CD4-positive, alpha-beta T cell (primary cell): ENCODE measurements at places on chromosomes 7 and 10.

- DNase-seq: no peak
Observed at GRCh38 chr10:128241023-128241422, 114.8 kb upstream of the MKI67 start.

DNA sequence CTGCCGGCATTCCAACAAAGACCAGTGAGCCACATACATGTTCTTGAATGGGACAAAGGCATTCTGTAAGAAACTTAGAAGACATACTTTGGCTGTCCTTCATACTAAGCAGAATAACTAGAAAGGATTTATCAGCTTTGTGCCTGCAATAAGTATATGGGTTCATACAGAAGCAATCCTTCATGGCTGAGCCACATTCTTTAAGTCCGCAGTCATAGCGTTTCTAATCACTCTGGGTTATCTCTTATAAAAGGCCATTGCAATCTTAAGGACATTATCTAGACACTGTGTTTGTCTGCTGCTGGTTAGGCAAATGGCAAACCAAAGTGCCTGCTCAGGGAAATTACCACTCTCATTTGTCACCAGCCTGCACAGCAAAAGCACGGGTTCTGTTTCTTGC, 488.4 kb downstream of the ACTR3B start:
- no peak for DNase-seq

DNA sequence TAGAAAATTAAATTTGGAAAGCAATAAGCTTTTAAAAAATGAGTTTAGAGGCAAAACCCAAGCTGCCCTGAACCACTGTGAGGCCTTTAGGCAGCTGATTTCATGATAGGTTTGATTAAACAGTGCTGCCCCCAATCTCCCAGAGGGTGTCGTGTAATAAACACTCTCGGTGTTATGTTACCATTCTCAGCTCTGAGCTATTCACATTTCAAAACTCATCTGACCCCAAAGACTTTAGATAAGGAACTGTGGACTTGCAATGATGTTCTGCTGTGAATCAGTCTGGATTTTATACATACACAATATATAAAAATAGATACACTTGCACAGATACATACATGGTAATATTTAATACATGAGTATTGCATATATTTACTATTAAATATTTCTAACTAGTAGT, 120.4 kb downstream of the MALRD1 start:
- DNase-seq: no peak

- DNase-seq: no peak
Observed at GRCh38 chr10:42864575-42864974, 82.0 kb downstream of the BMS1 start.

DNA sequence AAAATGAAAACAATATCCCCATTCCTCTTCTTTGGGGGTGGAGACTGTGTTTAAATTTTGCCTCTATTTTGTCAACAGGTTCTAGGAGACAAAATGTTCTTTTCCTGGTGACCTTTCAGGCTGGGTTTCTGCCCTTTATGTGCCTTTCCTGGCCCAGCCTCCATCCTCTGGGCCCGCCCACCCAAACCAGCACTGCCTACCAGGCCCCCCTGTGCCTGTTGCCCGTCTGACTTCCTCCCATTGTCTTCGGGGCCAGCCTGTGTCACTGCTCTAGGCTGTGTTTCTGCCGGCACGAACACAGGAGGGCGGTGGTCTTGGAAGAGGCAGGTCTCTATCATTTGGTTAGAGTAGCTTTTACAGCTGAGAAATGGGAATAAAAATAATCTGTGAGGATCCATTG, 13.9 kb downstream of the TSPAN14 start:
- DNase-seq: peak; percentile 63
